GM06990 (cell line): ENCODE measurements at places on chromosomes 2 and 18.

- no peak for DNase-seq
These were observed 96.4 kb downstream of the USP40 start for GRCh38 chr2:233470011-233470687.

DNA sequence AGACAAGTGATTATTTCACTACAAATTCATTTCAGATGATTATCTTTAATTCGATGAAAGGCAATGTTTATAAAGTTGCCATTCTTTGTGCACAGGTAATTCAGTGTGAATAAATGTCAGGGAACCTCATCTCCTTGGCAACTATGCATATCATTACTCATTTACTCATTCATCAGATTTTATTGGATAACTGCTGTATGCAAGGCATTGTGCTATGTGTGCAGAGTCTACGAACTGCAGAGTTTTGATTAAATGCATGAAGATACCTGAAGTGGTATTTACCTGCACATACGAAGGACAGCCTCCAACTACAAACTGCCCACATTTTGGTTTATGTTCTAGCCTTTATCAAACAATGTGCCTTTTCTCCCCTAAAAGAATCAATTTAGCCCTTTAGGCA lies 3.5 kb downstream of the RND3 start:
- DNase-seq, result no peak

GRCh38 chr2:25339791-25340180 lies 1.9 kb downstream of the DNMT3A start:
- DNase-seq, result no peak

- DNase-seq, result no peak
These were observed 3.8 kb downstream of the ACTG2 start for GRCh38 chr2:73896362-73897239.

DNA sequence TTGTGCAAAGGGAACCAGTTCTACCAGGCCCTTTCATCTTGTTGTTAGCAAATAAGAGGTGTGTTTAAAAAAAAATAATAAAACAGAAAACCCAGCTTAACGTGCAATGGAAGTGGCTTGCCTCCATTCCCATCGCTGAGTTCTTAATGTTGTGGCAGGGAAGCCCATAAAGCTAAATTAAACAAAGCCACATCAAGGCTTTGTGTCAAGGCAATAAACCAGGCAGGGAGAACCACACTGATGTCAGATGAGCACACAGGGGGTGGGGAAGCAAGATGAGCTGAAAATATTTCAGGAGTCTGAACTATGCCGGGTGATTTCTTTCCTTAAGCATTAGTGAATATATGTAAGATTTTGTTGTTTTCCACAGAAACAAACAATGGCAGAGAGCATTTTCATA lies 73.5 kb downstream of the PHLPP1 start:
- no peak for DNase-seq

- DNase-seq, result peak; percentile 34
These were observed 68.7 kb downstream of the RHBDD1 start for GRCh38 chr2:226904592-226904991.
